Panc1 (cell line): ENCODE measurements at places on chromosomes 4 and X. TPM values are rescaled to one million over a fixed set of nuclear protein-coding genes. Genes with fewer than 3 reads are reported as not detected.

- no peak for DNase-seq
Measured at GRCh38 chr4:30920043-30920442, 199.9 kb downstream of the PCDH7 start.

GRCh38 chr4:80078346-80079092 lies 5.5 kb upstream of the ANTXR2 start:
- no peak for DNase-seq

The CT55 gene
- total RNA-seq, result not detected

- DNase-seq, result no peak
Measured at GRCh38 chrX:41241962-41242361, 92.0 kb upstream of the DDX3X start.
